ENCODE measurements at places on chromosomes 11 and 22.

- DNase-seq: no peak
These were observed 24.4 kb downstream of the RTN4R start for GRCh38 chr22:20243537-20244249.

DNA sequence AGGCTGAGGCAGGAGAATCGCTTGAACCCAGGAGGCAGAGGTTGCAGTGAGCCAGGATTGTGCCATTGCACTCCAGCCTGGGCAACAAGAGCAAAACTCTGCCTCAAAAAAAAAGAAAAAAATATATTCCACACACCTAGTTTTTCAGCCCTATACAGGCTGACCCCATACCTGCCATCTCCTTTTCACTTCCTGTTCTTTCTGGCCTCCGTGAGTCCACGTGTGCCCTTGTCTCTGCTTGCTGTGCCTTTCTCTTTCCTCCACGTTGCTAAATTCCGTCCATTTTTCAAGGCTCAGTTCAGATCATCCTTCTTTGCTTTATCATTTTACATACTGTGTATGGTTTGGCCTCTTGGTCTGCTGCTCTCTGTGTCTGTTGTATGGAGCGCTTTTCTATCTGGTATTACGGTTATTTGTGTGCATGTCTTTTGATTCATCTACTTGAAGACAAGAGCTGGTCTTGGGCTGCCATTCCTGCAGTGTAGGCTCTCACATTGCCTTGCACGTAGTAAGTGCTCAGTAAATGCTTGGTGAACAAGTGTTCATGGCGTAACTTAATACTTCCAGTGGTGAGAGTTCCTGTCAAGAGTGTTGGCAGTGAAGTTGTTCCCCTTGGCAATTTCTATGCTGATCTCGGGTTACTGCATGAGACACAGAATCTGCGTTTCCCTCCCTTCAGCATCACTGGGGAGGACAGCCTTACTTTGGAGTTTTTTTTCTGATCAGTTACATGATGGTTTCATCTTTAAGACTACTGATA is 57.5 kb downstream of the PTPRJ start:
- no peak for DNase-seq

- no peak for DNase-seq
These were observed 62.3 kb upstream of the SCUBE2 start for GRCh38 chr11:9153651-9154050.

DNA sequence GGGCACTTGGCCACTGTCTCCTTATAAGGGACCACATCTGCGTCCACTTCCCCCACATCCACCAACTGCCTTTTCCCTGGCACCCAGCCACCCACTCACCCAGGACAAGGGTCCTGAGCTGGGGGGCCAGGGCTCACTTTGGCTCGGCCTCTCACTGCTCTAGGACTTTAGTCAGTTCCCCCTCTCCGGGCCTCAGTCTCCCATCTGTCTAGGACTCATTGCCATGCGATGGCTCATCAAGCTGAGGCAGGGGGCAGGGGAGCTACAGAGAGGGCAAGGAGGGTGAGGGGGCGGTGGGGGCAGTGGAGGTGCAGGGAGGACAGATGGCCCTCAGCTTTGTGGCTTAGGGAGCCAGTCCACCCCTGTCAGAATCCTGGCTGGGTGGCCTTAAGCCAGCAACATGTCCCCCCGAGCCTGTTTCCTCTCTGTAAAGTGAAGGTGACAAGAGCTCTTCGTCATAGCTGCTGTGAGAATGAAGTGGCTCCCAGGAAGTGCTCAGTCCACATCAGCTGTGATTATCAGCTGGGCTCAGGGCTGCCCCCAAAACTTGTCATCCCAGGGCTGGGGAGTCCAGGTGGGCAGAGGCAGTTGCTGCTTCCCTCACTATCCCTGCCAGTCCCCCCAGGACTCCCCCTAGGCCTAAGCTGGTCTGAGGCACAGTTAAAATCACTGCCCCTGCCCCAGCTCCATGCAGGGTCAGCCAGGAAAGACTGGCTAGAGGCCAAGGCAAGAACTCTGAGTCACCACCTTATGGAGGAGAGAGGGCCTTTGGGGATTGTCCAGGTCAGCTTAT is 14.9 kb downstream of the RAC2 start:
- DNase-seq: no peak

DNA sequence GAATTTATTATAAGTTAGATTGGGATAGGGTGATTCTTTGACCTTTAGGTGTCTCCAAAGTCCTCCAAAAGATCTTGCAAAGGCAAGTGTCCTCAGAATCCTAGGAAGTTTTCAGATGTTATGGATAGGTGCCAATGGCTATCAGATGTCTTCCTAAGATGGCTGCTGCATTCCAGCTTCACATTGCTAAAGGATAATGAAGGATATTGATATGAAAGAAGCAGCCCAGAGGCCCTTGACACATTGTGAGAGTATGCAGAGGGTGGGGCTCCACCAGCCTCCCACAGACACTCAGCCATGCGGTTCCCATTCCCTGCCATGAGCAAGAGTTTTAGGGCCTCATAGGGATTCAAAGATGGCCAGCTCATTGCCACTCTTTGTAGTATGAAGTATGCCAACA is 22.3 kb upstream of the GLYATL2 start:
- no peak for DNase-seq

DNA sequence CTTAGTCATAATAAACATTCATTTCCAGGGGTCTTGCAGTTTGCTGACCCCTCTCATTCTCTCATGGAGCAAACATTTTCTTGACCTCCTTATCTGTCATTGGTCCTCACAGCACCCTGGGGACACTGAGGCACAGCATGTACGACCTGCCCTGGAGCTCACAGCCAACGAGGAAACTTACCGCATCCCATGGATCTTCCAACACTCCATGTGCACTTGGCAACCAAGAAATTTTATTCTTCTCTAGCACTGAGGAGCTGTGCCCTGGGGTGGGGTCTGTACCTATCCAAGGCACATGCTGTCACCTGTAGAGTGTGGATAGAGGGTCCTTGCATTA is 69.4 kb upstream of the IGLL5 start:
- DNase-seq: no peak

GRCh38 chr22:46659791-46660186 is 39.6 kb downstream of the GRAMD4 start:
- DNase-seq: no peak

DNA sequence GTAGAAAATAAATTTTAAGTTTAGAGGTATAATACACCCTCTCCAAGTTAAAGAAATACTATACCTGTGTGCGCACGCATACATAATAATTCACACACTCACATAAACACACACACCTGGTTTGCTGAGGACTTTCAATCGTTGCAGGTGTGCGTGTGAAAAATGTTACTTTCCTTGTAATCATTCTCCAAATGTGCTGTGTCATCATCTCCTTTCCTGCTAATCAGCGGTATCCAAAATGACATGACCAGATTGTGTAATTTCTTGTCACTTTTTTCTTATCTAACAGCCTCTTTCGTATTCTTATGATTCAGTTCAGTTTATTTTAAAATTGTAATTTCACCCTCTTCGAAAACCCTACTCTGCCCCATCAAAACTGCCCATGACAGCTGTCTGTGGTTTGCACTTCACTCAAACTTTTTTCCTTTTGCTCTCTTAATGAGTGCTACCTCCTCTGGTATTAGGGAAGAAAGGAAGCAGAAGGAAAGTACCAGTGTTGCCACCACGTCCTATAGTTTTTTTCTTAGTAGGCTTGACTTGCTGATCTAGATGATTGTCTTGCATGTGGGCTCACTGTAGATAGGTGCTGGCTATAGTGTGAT is 651.2 kb downstream of the CNTN5 start:
- DNase-seq: no peak
